ENCODE measurements at places on chromosomes 2 and 18. TPM values are rescaled to one million over a fixed set of nuclear protein-coding genes. Genes with fewer than 3 reads are reported as not detected.
A peak's percentile ranks its signal among the peaks of the same experiment; 100 is the strongest.

TMEM247 gene
- total RNA-seq, result not detected

PROM2 gene
- 41.6 TPM for total RNA-seq

TP53I3 gene
- total RNA-seq, result 34.5 TPM

TLX2 gene
- total RNA-seq, result not detected

SEPTIN10 gene
- 62.4 TPM for total RNA-seq

LIMS4 gene
- total RNA-seq, result not detected

ADCYAP1 gene
- not detected for total RNA-seq

GRCh38 chr2:45282646-45283045 is 273.4 kb upstream of the SIX2 start:
- peak; percentile 79 for DNase-seq

DNA sequence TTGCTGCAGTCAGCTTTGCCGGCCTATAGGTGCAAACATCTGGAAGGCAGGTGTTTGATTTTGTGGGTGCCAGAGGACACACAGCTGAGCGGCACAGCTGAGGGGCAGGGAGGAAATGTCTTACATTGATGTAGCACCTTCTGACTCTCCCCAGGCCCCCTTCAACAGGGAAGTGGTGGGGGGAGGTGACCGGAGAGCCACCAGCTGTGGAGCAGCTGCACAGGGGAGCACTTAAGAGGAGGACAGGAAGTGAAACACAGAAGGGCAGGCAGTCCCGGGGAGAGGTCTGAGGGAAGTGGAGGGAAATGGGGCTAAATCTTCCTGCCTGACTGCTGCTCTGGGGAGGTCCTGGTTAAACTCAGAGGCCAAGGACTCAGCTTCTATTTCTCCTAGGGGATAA is 409.1 kb downstream of the TNS1 start:
- DNase-seq, result no peak

DNA sequence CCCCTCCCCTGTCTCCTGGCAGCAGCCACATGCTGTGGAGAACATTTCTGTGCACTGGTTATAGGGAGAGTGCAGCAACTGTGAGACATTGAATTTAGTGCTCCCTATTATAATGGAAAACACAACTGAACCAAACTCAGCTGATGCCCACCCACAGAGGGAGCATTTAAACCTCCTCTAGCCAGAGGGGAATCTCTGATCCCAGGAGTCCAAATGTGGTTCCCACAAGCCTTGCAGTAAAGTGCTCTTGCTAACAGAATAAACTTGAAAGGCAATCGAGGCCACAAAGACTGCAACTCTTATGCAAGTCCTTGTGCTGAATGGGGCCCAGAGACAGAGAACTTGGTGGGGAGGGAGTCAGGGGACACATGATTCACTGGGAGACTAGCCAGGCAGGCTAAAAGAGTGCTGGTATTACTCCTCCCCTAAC is 638.8 kb upstream of the VRK2 start:
- no peak for DNase-seq

DNA sequence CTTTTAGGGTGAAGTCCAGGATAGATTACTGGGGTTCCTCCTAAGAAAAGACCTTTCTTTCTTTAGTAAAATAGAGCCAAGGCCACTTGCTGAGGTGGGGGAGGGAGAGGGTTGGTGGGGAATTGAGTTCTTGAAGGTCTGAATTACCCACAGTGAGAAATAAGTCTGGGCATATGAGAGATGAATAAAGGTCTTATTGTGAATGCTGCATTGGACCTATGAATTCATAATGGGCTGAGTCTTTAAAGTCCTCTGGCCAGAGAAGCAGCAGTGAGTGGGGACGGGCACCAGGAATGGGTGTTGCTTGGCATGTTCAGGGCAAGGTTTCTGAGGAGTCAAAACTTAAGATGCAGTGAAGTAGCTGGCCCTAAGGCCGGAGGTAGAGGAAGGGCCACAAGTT is 10.5 kb downstream of the MAPRE3 start:
- no peak for DNase-seq

DNA sequence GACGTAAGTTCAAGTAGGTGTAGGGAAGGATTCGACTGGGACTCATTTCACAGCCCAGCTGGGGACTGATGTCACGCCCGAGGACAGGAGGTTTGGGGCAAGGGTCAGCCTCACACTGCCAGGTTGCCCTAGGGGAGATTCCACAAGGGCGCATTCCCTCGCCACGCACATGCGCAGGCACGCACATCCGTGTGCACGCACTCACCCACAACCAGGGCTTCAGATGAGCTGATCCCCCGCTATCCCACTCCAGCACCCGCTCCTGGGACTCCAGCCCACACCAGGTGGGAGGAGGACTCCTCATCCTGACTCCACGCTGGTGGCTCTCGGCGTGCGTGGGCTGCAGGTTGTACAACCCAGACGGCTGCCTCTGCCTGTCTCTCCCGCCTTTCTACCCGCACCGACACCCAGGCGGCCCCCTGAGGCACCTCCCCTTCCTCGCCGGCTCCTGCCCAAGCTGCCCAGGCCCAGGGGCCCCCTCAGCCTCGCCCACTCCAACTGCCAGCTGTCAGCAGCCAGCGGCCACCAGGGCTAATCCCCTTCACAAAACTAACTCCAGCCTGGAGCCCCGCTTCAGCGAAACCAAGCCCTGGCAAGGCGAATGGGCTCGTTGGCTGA is 47.8 kb upstream of the FOSL2 start:
- no peak for DNase-seq

GRCh38 chr2:38474021-38474456 is 97.0 kb upstream of the ATL2 start:
- DNase-seq, result peak; percentile 62

GRCh38 chr2:240926516-240927389 is 20.6 kb downstream of the CROCC2 start:
- DNase-seq, result no peak

GRCh38 chr2:45191146-45191863 is 182.1 kb upstream of the SIX2 start:
- DNase-seq, result no peak

GRCh38 chr2:225398372-225398771 is 1.1 kb upstream of the NYAP2 start:
- DNase-seq, result no peak

GRCh38 chr2:217940261-217941220 is 62.3 kb downstream of the TNS1 start:
- DNase-seq, result no peak

DNA sequence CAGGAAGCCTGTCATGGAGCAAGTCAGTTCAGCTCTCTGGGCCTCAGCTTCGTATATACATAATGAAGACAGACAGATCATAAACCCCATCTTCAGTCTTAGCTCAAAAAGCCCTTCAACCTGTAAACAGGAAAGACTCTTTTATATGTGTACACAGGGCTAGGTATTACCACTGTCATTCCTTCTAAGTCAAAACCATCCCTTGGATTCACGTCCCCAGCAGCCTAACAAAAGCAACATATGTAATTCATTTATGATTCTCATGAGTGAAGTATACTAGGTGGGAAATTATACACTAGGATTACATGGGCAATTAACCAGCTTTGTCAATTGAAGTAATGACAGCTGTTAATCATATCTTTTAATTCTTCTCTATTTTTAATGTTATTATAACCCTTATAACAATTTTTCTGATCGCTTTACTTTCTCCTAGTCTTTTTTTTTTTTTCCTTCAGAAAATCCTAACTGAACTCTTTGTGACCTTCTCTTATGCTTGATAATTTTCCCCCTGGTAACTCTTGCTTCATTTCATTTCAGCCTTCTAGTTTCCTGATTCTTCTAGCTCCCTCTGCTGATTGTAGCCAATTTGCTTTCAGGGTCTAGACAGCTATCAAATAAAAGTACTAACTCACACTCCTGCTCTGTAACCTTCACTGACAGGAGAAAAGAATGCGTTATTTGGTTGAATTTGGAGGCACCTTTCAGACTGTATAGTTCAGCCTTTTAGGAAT is 99.7 kb downstream of the RBM43 start:
- peak; percentile 29 for DNase-seq

DNA sequence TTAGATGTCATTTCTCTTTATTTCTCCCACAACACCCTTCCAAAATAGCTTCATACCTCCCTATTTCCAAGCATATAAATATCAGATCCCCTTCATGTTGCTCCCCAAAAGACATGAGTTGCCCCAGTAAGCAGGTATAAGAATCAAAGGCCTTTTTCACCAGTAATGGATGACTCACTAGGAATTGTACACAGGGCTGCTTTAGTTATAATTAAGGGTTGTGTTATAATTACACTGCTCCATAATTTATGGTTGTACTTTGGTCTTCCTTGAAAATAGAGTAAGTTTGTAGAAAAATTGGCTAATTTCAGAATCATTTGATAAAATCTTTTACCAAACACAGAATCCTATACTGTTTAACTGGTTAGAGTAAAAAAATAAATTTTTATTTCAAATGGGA is 8.8 kb upstream of the AQP4 start:
- DNase-seq, result peak; percentile 7

DNA sequence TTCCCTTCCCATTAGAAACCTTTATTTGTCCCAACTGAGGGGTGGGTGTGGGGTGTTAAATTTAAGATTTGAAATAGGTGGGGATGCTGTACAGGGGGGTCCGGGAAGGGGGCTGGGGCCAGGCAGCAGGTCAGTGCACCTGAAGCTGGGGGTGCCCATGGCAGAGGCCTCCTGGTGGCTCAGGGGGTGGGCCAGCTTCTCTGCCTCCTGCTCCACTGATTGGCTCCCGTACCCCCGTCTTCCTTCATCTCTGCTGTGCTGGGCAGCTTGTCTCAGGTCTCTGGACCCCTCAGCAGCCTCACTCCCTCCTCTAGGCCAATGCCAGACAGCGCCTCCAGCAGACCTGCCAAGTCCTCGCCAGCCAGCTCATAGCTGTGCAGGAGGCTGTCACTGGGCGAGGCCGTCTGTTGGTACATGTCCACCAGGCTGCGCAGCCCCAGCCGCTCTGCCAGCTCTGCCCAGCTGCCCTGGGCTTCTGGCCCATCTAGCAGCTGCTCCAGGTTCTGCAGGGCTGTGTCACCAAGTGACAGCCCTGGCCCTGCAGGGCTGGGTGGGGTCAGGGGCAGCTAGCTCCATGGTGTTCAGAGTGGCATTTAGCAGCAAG is 2.0 kb upstream of the ANKRD62 start:
- DNase-seq, result no peak

- peak; percentile 5 for DNase-seq
Observed at GRCh38 chr2:153536115-153536514, 57.6 kb upstream of the RPRM start.

- DNase-seq, result peak; percentile 80
Observed at GRCh38 chr2:46847185-46847710, 68.4 kb downstream of the MCFD2 start.

DNA sequence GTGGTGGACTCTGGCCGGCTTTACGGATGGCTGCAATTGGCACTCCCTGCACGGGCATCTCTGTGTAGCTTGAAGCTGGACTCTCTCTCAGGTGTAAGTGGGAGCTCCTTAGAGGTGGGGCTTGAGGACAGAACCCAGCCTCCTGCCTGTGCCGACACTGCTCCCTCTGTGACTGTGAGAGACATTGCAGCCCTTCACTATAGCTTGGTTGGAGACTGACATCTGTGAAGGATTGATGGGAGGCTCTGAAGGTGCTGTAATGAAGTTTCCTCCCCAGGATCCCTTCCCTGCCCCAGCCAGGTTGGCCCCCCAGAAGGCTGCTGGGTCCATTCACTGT is 166.7 kb downstream of the SH3RF3 start:
- DNase-seq, result no peak

- DNase-seq, result no peak
Observed at GRCh38 chr2:169464882-169465281, 14.4 kb upstream of the BBS5 start.

DNA sequence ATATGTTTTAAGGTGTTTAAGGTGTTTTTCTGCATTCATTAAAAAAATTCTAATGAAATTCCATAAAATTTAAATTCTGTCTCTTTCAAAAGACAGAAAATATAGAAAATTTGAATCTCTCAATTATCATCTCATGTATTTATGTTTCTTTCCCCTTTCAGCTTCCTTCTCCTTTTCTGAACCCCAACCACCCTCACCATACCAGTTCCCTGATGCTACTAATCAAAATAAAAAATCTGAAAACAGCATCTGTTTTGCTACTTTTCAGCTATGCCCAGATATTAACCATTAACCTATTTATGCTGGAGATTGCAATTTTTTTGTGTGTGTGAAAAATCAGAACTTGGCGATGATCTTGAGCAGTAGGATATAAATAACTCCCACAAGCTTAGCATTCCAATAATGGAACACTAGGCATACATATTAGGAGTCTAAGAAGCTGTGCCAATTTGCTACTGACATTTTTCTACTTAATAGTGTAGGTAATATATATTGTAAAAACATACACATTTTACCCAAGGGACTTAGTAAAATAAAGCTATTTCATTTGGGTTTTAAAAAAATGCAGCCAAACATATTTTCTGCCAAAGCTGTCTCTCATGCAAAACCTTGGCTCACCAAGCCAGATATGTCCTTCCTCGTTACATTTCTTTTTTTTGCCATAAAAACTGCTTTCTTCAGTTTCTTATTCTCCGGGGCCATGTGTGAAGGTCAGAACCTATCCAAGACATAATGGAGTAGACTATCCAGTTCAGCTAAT is 32.6 kb upstream of the AGPS start:
- no peak for DNase-seq

DNA sequence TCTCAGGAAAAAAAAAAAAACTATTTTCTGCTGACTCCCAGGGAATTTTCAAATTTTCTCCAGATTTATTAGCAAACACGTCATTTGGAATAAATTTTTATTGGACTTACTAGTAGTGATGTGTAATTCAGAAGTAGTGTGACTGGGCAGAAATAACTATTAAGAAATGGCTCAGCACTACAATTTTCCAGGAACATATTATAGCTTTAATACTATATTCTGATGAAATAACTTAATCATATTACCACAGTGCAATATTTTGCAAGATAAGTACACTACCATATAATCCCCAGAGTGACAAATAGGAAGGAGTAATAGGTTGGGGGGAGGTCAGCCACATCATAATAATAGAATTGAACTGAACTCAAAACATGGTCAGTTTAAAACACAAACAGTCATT is 19.7 kb upstream of the TNFAIP6 start:
- DNase-seq, result no peak

DNA sequence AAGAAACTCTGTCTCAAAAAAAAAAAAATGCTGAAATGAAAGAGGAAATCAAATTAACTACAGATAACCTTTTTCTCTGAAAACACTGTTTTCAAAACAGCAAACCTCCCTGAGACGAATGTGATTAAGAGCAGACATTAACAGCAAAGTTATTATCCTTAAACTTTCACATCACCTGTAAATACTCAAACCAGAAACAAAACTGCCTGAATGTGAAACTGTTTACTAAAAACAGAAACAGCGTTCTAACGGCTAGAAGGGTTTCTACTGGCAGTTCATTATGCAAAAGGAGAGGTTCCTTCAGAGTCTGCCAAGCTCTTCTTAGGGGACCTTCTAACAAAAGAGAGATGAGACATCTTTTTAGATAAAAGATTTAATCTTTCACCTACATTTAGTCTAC is 45.9 kb downstream of the PNO1 start:
- DNase-seq, result no peak

GRCh38 chr2:157920736-157921135 is 44.6 kb upstream of the ACVR1 start:
- DNase-seq, result no peak

- DNase-seq, result no peak
Observed at GRCh38 chr2:111898703-111899514, 502 bp downstream of the MERTK start.

DNA sequence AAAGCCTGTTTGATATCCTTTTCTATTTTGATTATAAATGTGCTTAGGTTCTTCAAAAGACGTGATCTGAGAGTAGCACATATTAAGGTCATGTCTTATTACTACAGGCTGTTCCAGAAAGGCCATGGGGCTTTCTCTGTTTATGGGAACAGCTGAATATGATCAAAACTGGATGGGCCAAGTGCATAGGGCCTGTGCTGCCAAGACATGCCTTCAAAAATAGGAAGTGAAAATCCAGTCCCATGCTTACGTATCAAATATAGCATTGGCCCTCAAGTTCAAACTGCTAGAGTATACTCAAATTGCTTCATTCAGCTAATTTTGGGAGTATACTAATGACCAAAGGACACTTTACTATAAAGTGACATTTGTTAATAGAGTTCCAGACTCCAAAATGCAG is 24.1 kb downstream of the SLC25A52 start:
- no peak for DNase-seq

Data from bronchial epithelial cell (primary cell).